ENCODE measurements at places on chromosomes 3 and 15.

GRCh38 chr3:171574556-171575240 is 114.5 kb upstream of the TNIK start:
- no peak for DNase-seq

- no peak for DNase-seq
These were observed 108.8 kb downstream of the NTRK3 start for GRCh38 chr15:88147760-88148159.

GRCh38 chr3:119861681-119862080 is 79.8 kb downstream of the NR1I2 start:
- DNase-seq: no peak

GRCh38 chr3:29922992-29923746 is 642.3 kb downstream of the RBMS3 start:
- no peak for DNase-seq

- DNase-seq: no peak
These were observed 17.0 kb downstream of the TM4SF18 start for GRCh38 chr3:149316437-149316836.

DNA sequence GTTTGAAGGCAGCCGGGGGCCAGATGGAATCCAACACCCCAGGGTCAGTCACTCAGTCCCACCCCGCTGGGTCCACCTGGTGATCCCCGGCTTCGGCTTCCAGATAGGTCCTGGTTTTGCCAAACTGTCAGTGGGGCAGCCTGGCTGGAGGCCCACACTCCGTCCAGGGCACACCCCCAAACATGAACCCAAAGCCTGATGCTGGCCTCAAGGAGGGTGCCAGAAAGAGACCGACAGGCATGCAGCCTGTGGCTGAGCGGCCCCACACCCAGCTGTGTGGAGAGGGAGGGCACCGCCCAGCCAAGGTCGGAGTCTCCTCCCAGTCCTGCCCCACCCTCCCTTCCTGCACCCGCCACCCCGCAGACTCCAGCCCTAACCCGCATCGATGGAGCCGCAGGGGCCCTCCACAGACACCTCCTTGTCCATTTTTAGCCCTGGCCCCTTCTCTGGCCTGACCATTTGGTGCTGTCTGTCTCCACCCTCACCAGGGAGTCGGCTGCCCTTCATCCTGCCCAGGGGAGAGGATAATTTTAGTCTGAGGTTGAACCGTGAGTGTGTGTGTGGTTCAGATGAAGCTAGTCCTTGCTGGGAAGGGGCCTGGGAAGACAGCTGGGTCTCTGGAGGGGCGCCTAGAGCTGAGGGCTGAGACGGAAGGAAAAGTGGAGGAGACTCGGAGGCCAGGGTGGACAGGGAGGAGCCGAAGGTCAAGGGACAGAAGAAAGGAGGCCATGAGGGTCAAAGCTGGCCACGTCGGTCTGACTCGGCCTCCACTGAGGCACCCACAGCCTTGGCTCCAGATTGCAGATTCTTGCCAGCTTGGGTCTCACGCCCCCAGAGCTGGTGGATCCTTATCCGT is 23.1 kb downstream of the TNK2 start:
- DNase-seq: no peak

- DNase-seq: no peak
These were observed 11.5 kb downstream of the CCDC80 start for GRCh38 chr3:112629425-112629824.

DNA sequence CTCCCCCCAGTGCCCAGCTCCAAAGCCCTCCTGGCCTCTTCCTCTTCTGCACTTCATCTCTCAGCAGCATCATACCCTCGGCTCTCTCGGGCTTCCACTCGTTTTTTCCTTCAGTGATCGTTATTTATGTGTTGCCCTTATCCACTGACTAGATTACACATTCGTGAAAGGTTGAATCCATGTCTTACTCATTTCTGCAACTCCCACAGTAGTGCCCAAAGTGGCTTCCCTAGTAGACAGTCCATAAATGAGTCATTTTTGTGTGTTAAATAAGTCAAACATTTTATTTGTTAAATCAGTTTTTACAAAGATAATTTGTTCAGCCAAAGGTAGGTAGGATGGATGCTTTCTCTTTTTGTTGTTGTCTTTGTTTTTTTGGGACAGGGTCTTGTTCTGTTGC is 87.4 kb downstream of the CRTC3 start:
- DNase-seq: no peak

DNA sequence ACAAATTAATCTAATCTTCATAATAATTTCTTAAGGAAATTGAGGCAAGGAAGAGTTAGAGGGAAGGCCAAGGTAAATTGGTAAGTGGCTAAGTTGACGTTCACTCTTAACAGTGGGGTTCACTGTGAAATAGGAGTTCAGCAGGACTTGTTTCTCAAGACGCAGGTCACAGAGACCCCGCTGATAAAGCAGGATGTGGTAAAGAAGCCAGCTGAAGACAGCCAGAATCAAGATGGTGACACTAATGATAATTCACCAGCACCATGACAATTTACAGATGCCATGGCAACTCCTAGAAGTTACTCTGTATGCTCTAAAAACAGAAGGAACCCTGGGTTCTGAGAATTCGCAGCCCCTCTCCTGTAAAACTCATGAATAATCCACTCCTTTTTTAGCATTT is 100.1 kb upstream of the CTDSPL start:
- no peak for DNase-seq

DNA sequence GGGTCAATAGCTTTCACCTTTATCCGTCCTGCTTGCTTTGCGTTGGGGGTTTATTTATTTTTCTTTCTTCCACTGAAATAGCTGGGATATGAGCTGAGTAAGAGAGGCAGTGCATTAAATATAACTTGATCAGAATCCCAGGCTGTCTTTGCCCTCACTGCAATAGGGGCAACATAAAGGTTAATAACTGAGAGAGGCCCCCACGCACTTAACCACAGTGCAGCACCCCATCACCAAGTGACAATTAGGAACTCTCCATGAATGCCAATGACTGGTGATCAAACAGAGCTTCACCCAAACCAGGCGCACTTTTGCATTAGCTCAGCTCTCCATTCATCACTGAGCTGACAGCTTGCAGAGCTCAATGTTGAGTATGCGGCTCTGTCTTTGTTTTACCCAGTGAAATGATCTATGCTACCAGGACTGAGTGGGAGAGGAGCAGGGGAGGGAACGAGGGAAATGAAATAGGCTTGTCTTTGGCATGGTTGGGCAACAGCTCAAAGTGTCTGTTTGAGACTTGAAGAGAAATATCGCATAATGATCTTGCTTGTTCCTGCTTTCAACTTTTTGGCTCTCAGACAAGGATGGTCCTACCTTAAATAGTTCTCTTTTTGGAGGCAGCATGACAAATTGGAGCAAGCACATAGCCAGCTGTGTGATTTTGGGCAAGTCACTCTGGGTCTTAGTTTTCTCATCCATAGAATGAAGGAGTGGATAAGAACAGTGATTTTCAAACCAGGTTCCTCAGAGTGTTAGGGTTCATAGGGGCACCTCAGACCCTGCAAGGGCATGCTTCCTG is 14.5 kb upstream of the GLCE start:
- DNase-seq: no peak

DNA sequence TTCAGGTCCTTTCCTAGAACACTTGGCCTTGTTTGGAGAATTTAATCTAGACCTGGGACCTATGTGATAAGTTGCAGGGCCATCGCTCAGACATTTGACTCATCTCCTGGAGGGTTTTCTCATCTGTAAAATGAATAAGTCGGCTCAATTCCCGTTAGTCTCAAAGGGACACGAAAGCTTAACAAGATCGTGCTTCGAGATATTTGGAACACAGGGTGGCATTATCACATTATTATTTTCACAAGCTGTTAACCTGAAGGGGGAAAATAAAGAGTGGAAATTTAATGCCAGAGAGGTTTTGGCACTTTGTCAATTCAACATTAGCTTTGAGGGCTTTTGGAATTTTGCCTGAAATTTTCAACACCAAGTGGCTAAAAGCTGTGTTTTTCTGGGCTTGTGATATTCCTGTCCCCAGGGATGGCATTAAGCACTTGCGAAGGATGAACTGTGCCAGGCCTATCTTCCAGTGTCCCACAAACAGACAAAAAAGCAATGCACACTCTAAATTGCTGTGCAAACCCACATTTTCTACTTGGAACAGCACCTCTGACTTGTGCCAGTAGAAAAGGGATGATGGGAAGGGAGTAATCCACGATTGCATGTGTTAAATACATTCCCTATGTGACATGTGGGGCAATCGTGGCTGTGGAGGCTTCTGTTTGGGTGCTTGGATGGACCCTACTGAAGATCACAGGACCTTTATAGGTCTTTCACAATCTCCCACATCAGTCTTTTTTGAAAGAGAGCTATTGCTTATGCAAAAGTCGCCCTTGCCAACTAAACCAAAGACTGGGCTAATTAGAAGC is 478.7 kb downstream of the MFSD1 start:
- no peak for DNase-seq

DNA sequence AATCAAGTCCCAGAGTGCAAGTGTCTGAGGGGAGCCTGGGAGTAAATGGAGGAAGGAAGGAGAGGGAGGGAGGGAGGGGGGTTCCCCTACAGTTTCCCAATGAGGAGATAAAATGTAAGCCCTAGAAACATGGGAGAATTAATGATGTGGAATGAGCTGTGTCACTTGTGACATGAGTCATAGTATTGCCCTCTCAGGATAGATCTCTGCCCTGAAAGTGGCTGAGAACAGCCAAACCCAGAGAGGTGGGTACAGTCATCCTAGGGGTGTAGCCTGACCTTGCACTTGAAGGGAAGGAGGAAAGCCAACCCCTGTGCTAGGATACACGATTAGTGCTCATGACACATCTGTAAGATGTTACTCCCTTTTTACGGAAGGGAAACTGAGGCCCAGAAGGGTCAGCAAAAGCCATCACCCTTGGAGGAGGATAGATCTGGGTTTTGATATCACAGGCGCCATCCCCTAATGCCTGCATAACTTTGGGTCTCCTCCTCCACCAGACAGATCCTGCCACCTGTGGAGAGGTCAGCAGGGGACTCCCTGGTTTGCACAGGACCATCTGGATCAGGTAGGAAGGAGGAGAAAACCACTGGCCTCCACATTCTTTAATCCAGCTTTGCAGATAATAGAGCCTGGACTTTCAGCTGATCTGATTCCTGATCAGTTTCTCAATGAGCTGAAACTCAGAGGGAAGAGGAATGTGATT is 23.1 kb upstream of the USP3 start:
- no peak for DNase-seq

All from activated T-cell treated with anti-CD3 and anti-CD28 coated beads for 48 hours (primary cell).